ENCODE measurements at places on chromosomes 13 and 19.

GRCh38 chr19:52533901-52534300 is 6.4 kb downstream of the ZNF808 start:
- no peak for DNase-seq

DNA sequence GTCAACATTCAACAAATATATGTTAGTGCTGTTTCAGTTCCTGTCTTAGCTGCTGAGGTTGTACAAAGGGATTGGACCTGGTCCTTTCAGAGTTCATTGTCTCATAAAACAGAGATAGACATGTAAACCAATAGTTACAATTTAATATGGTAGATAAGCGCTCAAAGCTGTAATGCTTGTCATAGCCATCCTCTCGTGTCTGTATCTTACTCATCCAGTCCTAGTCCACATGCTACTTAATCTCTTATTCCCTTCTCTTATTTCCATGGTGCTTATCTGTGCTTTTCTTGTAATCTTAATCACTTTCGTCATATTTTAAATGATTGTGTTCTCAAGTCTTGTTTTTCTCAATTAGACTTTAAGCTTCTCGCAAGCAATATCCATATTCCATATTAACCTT is 185.2 kb upstream of the OBI1 start:
- no peak for DNase-seq

DNA sequence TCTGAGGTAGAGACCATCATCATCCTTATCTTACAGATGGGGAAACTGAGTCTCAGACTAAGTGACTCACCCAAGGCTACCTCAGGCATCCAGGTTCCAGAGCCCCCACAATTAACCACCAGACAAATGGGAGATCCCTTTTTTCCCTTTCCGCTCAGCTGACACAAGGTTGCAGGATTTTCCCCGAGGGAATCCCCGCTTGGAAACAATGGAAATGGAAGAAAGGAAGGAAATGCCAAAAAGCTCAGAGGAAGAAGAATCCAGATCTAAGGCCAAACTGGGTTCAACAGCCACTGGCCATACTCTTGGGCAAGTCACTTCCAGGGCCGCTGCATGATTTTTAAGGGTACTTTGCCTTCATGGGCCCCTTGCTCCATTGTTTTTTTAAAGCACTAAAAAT is 1.6 kb downstream of the ZNF71 start:
- no peak for DNase-seq

- no peak for DNase-seq
Observed at GRCh38 chr13:109180905-109181425, 551.6 kb downstream of the MYO16 start.

DNA sequence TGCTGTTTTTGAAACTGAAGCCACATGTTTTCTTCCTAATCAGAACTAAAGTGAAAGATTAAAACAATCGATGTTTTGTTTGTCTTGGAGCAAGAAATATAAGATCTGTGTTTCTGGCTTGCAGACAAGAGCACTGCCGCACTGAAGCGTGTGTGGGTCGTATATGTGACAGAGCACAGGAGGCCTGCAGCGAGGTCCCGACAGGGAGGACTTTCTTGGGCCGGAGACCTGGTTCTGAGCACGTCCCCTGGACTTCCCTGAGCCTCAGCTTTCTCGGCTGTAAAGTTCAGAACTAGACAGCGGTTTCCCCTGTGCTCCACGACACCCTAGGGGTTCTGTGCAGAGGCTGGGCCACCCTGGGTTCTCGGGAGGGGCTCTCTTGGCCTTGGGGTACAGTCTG is 60.5 kb downstream of the GADD45B start:
- no peak for DNase-seq

GRCh38 chr13:73702419-73703071 is 431.7 kb downstream of the KLF12 start:
- no peak for DNase-seq
